CD4-positive, alpha-beta T cell (primary cell): ENCODE measurements at places on chromosomes 5 and 9.

DNA sequence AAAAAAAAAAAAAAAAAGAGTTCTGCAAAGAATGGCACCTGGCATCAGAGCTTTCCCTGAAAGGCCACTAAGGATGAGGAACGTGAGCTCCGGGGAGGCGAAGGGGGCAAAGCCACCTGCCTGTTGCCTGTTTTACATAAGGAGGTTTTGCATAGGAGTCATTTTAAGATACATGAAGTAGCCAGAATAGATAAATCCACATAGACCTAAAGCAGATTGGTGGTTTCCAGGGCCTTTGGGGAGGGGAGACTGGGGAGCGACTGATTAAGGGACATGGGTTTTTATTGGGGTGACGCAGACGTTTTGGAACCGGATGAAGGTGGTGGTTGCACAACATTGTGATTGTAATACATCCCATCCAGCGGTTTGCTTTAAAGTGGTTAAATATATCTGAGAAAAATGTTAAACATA lies 7.1 kb downstream of the NEK6 start:
- no peak for DNase-seq

GRCh38 chr9:20742833-20743232 lies 58.8 kb downstream of the FOCAD start:
- no peak for DNase-seq

GRCh38 chr5:26889815-26890214 lies 148.6 kb downstream of the CDH9 start:
- DNase-seq, result no peak

DNA sequence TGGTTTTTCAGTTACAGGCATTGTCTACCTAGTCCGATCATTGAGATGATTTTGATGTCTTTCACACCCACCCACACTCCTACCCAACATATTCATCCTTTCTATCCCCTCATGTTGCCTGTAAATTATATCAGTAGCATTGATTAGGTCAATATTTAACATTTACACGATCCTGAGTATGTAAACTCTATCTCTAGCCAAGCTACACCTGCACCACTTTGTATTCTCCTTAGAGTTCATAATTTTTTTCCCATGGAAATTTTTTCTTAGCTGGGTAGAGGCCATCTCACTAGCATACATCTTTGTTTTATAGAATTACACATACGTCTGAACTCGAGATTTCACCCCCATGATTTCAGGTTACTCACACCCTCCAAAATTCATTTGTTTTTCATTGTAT lies 30.6 kb downstream of the GCNT4 start:
- DNase-seq, result no peak

DNA sequence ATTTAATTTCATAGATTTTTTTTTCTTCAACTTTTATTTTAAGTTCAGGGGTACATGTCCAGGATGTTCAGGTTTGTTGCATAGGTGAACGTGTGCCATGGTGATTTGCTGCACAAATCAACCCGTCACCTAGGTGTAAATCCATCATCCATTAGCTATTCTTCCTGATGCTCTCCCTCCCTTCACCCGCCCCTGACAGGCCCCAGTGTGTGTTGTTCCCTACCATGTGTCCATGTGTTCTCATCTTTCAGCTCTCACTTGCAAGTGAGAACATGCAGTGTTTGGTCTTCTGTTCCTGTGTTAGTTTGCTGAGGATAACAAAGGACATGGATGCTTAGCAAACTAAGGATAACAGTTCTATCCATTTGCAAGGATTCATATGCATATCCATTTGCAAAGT lies 209.1 kb upstream of the ADCY2 start:
- no peak for DNase-seq

DNA sequence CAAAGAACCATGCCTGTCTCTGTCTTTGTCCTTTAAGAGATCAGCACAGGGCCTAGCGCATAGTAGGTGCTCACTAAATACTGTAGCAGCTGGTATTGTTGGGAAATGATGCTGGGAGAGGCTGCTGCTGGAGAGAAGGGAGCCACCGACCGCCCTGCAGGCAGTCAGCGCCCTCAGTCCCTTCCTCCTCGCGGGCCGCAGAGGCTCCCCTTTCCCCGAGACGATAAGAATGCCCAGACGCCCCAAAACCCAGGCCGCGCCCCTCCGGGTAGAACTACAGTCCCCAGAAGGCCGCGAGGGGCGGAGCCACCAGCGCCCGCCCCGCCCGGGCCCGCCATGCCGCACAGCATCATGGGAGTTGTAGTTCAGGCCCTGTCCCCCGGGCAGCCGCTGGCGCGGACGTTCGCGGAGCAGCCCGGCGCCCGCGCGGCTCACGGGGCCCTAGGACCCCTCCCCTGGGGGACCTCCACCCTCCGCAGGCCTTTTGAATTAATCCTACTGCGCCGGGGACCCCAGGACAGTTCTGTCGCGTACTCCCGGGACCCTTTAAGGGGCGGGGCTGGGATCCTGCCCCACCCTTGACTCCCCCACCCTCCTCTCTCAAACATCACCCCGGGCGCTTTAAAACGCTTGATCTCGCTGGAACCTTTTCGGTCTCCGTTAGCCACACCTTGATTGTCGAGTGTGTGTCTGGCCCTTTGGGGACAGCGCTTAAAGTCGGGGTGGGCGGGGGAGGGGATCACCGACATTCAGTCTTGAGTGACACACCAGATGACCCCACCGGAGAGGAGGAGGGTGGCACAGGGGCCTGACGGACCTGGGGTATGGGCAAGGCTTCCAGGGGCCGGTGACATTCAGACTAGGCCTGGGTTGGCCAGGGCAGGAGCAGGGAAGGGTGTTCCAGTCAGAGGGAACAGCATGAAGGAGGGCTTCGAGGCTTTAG lies 24.8 kb upstream of the IER5L start:
- DNase-seq, result peak; percentile 91
